Activated naive CD4-positive, alpha-beta T cell (primary cell): ENCODE measurements at places on chromosomes 11 and 22.
A peak's percentile ranks its signal among the peaks of the same experiment; 100 is the strongest.

DNA sequence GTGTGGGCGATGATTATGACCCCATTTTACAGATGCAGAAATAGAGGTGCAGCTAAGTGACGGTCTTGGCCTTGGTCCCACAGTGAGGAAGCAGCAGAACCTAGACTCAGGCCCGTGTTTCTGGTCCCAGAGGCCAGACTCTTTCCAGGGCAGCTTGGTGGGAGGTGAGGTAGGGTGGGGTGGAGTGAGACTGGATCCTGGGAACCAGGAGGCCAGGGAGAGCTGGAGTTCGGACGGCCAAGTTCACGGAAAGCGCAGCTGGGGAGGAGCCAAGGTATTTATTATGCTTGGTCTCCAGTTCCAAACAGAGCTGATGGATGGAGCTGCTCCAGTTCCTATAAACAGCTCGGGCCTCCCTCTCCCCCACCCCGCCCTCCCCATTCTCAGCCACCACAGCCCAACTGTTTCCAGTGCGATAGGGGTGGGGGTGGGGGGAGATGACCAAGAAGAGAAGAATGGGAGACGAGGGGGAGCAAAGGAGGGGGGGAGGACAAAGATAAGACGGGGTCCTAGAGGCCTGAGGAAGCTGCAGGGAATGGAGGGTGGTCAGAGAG, 16.2 kb downstream of the LRRC32 start:
- DNase-seq: no peak

- no peak for DNase-seq
Observed at GRCh38 chr11:12260731-12261521, 116.4 kb upstream of the PARVA start.

DNA sequence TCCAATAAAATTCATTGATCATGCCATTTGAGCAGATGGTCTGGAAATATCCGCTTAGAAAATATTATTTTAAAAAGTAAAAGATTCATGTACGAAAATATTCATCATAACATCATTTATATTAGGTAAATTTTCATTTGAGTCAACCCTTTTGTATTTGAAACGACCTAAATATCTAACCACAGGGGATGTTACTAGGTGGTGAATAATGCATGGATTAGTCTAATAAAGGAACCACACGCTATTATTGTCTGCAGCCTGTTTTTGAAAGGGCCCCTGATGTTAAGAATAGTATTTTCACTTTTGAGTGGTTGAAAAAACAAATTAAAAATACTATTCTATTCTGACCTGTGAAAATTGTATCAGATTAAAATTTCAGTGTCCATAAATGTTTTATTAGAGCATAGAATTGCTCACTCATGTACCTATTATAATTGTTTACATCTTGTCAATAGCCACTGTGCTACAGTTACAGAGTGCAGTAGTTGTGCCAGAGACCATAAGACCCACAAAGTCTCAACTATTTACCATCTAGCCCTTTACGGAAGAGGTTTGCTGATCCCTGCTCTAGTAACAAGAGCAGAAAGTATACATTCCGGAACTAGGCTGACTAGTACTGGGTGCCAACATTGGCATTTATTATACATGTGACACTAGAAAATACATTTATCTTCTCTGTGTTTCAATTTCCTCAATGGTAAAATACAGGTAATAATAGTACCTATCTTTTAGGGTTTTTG, 176.1 kb downstream of the LRRC4C start:
- no peak for DNase-seq

GRCh38 chr11:62337303-62338181, at the start of gene ASRGL1:
ASRGL1 (plus strand) TSS chr11:62337448; CDS start chr11:62337978, 530 bp downstream.
- DNase-seq: peak; percentile 48

- DNase-seq: no peak
Observed at GRCh38 chr22:37032134-37032534, 12.6 kb downstream of the MPST start.

GRCh38 chr11:114259551-114259983, 36.6 kb upstream of the NNMT start:
- DNase-seq: no peak

- DNase-seq: no peak
Observed at GRCh38 chr22:19713650-19714311, 522 bp upstream of the SEPTIN5 start.

- DNase-seq: no peak
Observed at GRCh38 chr11:74322667-74323066, 11.2 kb upstream of the P4HA3 start.

GRCh38 chr11:99376463-99376862, 355.7 kb downstream of the CNTN5 start:
- DNase-seq: no peak

DNA sequence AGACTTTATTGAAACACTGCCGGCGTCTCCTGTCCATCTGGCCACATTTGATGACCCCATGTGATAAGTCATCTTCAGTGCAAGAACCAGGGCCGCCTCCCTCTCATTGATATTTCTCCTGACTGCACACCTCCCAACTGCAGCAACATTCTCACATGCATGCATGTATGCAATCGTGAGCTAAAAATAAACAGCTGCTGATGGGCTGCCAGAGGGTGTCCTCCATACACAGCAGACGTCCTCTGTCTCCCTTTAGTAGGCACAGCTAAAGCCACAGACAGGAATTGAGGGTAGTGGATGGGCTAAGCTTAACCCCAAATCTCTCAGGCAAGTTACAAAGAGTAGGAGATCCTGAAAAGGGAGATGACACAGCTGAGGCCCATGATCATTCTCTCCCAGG, 106.7 kb upstream of the HSD17B12 start:
- no peak for DNase-seq

- no peak for DNase-seq
Observed at GRCh38 chr11:2709429-2709828, 9.6 kb upstream of the KCNQ1OT1 start.

DNA sequence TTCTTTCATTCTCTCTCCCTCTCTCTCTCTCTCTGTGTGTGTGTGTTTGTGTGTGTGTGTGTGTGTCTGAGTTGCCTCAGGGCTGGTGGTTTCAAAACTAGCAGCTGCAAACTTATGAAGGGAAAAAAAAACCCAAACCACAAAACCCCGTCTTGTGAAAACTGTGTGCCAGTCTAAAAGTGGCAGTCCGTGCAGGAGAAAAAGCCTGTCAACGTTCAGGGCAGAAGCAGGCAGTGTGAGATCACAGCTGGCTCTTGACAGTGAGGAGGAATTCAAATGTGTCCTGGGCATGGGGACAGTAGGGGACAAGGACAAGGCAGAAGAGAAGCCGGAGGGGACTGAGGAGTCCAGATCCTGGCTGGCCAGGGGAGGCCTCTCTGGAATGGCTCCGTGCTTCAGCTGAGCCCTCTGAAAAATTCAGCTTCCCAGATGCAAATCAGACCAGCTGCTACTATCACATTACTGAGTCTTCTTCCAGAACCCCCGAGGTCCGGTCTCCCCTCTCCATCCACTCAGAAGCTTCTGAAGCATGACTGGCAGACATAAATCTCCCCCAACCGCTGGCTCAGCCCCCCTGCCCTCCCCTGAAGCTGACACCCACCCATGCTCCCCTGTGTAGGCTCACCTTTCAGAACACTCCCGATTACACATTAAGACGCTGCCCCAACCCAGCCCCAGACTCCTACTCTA, 31.9 kb downstream of the FLI1 start:
- peak; percentile 19 for DNase-seq

- no peak for DNase-seq
Observed at GRCh38 chr11:63999349-64000025, 13.2 kb downstream of the OTUB1 start.

DNA sequence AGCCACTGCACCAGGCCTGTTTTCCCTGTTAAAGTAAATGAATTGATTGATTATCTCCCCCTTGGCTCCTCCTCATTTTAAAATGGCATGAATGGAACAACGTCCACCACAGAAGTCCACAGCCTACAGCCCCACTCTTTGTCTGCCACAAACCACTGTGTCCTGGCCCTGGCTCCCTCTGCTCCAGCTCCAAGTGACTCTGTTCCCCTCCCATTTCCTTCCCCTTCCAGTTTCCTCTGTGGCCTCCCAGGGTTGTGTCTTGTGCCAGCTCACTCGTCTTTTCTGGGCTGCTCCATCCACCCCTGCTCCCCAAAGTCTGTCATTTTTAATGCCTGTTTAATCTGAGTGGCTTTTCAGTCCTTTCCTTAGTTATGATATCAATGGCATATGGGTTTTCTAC, 52.4 kb upstream of the CD5 start:
- no peak for DNase-seq

DNA sequence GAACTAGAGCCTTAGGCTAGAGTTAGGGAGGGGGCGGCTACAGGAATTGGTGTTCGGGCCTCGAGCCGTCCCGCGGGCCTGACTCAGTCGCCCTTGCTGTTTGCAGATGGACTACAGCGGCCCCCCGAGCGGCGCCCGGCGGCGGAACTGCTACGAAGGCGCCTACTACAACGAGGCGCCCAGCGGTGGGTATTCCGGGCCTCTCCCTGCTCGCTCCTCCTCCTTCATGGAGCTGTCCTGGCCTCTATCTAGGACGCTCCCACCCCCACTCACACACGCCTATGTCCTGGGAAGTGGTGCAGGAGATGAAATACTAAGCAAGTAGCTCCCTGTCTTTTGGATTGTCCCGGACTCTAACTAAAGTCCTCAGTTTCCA, 1.4 kb downstream of the MYOD1 start:
- no peak for DNase-seq

GRCh38 chr11:65491614-65492386, 7.0 kb upstream of the MALAT1 start:
- no peak for DNase-seq

- no peak for DNase-seq
Observed at GRCh38 chr11:16184588-16184987, 171.8 kb downstream of the SOX6 start.

DNA sequence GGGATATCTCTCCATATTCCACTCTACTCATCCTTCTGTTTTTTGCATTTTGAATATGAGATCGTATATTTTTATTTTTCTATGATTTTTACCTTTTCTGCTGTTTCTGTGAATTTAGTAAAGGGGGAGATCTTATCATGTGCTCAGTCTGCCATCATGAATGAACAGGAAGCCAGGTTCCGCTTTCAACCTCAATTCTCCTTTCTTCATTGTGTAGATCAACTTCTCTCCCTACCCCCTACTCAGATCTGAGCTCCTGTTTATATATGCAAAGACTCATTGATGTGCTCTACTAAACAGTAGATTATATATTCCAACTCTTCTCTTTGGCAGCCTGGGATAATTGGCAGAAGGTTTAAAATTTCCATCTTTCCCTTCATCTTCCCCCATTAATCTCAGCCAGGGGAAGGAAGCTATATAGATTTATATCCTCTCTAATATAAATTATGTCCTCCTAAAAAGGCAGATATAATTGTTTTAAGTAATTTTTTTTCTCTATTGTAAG, 336.7 kb upstream of the PLET1 start:
- DNase-seq: no peak

GRCh38 chr11:99020352-99021225, at the start of gene CNTN5:
CNTN5 (plus strand) TSS chr11:99020949.
- no peak for DNase-seq

DNA sequence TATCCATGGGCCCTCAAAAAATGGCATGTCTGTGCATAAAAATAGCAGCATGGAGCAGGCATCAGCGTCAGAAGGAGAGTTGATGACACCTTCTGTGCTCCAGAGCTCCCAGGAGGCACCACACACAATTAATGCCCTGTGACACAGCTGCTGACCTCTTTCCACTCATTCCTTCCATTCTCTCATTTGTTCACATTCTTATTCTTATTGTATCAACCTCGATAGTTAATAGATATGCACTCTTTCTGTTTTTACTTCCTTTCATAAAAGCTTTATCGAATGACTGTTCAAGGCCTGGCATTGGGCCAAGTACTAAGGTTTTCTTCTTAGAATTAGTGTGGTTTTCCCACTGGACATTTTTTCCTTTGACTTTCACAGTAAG, 266.0 kb upstream of the MTNR1B start:
- no peak for DNase-seq

DNA sequence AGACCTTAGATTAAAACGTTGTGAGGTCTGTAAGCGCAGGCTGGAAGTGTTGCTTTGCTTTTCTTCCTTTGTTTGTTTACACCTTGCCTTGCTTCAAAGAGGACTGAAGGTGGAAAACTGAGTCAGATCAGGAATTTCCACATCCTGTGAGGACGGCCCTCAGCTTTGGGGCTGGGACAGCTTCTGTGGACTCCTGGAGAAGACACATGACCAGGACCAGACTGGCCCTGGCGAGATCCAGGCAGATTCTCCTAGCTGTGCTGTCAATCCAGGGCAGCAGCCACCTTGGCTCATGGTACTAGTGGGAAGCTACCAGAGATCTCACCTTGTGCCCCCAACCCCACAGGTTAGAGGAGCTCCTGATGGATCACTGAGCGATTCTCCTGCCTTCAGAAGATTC, 1461.9 kb downstream of the TBC1D22A start:
- no peak for DNase-seq
